ENCODE measurements at places on chromosomes 4 and X.

DNA sequence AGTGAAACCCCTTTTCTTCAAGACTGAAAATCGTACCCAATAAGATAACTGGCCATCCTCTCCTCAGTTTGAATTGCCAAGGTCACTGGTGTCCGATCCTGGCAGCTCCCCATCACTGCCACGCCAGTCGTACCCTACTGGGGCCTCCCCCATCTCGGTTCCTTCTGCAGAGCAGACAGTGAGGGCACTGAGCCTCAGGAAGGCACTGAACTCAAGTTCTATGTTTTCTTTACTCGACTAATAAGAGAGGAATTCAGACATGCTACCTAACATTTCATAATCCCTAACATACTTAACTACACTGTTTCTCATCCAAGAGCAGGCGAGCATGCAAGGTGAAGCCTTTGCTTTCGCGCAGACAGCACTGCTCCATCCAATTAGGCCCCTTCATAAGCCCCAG, 23.4 kb downstream of the ZFYVE28 start:
- DNase-seq: no peak

GRCh38 chr4:46442963-46443362, 53.0 kb upstream of the GABRA2 start:
- no peak for DNase-seq

GRCh38 chr4:128350449-128351045, 62.9 kb upstream of the PGRMC2 start:
- DNase-seq: no peak

- no peak for DNase-seq
Observed at GRCh38 chr4:28976369-28976768, 1743.8 kb upstream of the PCDH7 start.

- no peak for DNase-seq
Observed at GRCh38 chr4:61923179-61923578, 723.1 kb downstream of the ADGRL3 start.

DNA sequence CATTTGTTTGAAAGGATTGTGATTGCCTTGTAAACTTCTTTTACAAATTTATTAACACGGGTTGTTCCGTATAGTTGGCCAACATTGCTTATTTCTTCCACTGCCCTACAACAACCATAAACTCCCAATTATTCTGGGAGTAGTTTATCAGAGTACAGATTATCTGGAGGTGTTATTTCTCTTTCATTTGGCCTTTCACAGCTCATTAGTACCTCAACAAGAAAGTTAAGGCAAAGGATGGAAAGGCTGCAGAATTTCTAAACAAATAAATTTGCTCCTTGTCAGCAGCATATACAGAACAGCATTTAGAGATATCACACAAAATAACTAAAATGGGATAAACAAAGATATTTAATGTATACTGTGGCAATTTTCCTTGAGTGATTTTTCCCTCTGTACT, 548.8 kb downstream of the DMD start:
- DNase-seq: no peak

- no peak for DNase-seq
Observed at GRCh38 chrX:151042842-151043241, 59.7 kb downstream of the HMGB3 start.

GRCh38 chrX:129641941-129642340, 12.8 kb downstream of the APLN start:
- no peak for DNase-seq

GRCh38 chr4:40196272-40196671, 559 bp upstream of the RHOH start:
- no peak for DNase-seq

GRCh38 chr4:161538941-161539340, 624.9 kb downstream of the FSTL5 start:
- DNase-seq: no peak

DNA sequence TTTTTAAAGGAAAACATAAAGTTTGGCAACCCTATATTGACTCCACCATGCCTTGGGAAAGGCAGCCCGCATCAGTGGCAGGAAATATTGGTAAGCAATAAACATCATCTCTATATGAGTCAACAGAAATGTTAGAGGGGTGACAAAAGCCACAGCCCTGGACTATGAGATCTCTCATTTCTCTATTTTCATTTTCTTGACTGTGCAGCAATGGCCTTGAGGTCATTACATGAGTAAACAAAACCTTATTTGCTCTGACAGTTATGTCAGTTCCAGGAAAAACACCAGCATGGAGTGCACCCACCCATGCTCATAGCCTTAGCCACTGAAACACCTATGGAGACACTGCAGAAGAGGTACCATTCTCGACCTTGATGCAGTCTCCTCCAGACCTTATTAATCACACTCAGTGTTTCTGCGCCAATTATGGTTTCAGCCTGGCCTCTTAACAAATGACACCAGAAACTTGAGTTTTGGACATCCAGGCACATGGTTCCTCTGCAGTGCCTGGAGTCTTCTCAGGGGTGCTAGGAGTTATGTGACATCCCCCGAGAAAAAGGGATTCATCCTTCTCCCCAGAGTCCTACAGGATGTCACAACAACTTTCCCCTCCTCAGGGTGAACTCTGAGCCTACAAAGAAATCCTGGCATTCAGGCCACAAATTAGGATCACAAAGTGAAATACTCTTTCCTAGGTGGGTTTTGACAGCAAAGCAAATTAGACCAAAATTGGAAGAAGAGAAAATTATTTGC, 16.0 kb upstream of the HPGD start:
- no peak for DNase-seq

All from activated naive CD8-positive, alpha-beta T cell treated with anti-CD3 and anti-CD28 coated beads, Interleukin-2, amount 50 U/mL, for 24 hours (primary cell).